Neural crest cell (in vitro differentiated cells): ENCODE measurements at places on chromosomes 6 and 20.

DNA sequence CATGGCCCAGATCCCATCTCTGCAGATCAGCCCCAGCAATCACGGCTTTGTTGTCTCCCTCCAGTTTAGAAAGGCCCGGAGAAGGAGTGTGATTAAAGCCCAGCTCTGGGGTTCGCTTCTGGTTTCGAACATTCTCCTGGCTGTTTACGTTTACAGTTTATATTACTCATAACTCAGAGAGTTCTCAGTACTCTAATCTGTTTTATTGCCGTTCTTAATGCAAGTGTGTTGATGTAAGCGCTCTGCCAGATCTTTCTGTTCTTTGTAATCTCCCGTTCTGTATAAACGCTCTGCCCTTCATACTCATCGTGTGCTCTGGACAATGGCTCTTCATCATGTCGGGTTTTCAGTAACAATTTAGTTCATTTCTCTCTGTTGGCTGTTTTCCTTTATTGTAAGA is 118.0 kb upstream of the PRND start:
- DNase-seq: no peak

DNA sequence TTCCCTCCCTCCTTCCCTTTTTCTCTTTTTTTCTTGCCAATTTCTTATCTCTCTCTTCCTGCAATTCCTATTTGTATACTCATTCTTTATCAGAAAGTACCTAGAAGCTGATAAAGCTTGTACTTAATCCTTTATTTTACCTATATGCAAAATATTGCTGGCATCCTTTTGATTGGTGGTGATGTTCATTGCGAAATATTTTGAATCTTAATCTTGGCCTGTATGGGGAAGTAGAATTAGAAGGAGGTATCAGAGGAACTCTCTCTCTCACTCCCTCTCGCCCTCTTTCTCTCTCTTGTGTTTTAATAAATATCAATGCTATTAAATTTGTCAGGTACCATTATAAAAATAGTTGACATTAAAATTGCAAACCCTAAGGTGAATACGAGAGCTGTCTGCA is 52.8 kb downstream of the UST start:
- no peak for DNase-seq

- no peak for DNase-seq
Observed at GRCh38 chr6:135280375-135281136, 99.4 kb downstream of the MYB start.

DNA sequence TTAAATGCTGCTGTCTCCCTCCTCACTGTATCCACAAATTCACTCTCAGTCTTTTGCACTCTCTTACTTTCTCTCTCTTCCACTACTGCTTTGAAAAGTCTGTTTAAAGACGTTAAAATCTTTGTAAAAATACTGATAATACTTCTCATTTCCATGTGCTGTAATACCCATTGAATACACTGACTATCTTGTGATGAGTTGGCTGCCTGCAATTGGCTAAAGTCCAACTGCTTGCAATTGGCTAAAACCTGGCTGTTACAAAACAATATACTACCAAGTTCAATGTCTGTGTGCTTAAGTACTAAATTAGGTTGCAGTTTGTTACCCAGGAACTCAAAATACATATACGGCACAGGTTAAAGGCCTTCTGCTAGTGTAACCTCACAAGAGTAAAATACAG is 264.8 kb downstream of the THBS2 start:
- no peak for DNase-seq

- no peak for DNase-seq
Observed at GRCh38 chr20:31653561-31653960, 15.8 kb downstream of the COX4I2 start.

GRCh38 chr20:1684872-1685271 is 27.3 kb upstream of the SIRPG start:
- DNase-seq: no peak

DNA sequence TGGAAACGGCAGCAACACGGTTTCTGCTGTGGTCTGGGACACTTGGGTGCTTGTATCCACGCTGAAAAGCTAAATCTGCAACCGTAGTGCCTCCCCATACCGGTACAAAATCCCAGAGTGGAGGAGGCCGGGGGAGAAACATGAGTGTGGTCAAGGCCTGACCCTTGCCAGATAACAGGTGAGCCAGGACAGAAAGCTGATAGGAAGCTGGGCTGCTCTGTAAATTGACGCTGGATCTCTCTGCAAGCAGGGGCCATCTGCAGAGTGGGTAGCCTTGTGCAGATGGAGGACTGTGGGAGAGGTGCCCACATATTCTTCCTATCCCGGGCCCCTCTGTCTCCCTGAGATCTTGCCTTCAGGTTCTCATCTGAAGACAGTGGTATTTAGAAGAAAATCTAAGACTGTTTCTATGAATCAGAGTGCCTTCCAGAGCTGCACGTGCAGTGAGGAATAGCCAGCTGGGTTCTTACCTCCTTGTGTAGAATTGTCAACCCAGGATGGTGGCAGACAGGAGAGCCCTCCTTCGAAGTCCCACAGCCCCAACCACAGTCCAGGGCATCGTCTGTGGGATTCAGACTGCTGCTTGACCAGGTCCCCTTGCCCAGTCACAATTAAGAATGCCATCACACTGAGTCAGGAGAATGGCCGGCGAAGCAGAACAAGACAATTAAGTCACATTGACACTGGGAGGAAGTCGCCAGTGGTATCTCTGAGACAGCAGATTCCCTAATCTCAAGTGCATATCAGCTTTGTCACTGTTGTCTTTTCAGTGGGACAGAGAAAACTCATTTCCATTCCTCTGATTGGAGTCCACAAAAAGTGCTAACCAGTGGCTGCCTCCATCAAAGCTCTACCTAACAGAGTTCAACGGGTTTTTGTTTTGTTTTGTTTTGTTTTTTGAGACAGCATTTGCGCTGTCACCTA is 100.0 kb upstream of the RIPOR2 start:
- no peak for DNase-seq

- no peak for DNase-seq
Observed at GRCh38 chr20:49388744-49389143, 93.7 kb downstream of the KCNB1 start.

DNA sequence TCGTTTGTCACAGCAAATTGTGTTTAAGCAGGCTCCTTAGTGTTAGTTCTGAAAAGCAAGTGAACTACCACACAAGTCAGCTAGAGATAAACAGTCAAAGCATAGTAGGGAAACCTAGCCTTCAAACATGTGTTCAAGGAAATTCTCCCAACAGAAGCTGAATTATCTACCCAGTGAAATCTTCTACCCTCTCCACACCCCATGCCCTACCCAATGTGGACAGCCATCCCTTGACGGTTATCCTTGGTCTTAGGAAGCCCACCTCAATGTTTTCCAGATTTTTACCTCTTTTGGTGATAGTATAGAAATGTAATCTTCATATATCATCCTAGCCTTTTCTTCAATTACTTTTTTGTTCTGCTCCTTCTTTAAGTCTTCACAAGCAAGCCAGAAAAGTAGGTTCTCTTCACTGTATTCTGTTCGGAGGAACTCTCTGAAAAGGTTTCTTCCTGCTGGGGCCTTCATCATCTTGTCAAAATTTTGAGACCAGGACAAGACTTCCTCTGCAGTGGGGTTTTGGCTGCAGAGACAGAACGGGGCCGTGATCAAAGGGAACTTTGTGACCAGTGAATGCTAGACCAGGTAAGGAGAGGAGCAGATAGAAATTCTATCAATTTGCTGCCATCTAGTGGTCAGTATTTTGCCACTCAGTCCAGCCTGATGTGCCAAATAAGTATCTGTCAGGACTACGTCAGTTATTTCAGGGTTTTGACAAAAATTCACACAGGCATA is 21.6 kb upstream of the MTRF1L start:
- DNase-seq: peak; percentile 19

- no peak for DNase-seq
Observed at GRCh38 chr20:62686869-62687830, 21.5 kb upstream of the NTSR1 start.

- peak; percentile 83 for DNase-seq
Observed at GRCh38 chr20:51014797-51015722, 7.8 kb downstream of the KCNG1 start.

DNA sequence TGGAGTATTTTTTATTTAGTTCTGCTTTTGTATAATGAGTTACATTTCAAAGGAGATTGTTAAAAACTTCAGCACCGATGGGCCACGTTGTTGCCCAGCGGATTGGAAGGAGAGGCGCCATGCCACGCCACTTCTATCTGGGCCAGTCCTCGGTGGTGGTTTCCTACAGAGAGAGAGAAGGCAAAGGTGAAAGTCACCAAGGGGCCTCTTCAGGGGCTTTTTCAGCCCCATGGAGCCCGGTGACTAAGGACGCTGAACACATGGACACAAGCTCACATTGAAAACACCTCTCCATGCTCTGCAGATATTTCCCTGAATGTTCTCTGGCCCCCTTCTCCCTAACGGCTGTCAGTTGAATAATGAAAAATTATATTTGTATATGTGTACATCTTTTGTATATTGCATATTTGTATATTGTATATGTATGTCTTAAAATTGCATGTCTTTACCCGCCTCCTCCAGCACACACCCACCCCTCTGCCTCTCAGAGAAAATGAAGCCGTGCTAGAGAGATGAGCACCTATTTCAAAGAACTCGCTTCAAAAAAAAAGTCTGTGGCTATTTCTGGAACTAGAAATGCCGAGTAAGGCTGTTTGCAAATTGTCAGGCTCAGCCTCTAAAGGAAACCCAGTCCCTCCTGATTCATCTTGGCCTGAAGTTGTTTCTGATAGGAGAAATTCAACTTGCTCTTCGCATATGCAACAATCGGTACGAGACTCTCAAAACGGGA is 91.9 kb upstream of the CDH4 start:
- no peak for DNase-seq

DNA sequence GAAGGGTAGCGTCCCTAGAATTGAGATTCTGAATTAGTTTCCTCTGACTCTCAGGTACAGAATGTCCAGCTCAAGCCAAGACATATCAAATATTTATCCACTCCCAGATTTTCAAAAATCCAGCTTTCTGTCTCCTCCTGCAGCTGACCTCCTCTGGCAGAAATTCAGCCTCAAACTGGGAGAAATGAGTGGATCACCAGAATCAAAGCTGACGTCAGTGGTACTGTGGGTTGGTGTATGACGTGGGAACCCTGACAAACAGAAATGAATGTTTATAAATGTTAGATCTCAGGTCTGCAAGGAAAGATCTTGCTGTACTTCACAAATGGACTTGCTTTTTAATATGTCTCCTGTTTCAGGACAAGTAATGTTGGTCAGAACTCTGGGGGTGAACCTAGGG is 595.0 kb downstream of the PTPRT start:
- DNase-seq: no peak

GRCh38 chr6:155985660-155986138 is 530.1 kb upstream of the NOX3 start:
- DNase-seq: no peak

GRCh38 chr20:49882171-49882970 is 33.0 kb downstream of the SPATA2 start:
- no peak for DNase-seq

GRCh38 chr20:48904566-48905296 is 16.8 kb upstream of the ARFGEF2 start:
- DNase-seq: peak; percentile 76

DNA sequence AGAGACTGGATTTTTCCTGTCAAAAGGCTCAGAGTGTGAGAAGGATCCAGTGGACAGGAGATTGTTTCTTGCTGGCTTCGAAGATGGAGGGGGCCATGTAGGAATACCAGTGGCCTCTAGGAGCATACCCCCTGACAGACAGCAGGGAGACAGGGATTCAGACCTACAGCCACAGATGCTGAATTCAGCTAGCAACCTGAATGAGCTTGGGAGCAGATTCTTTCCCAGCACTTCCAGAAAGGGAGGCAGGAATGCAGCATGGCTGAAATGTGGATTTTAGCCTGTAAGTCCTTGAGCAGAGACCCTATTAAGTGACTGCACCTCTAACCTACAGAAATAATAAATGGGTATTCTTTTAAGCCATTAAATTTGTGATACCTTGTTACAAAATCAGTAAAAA is 44.6 kb downstream of the STXBP5 start:
- DNase-seq: no peak

DNA sequence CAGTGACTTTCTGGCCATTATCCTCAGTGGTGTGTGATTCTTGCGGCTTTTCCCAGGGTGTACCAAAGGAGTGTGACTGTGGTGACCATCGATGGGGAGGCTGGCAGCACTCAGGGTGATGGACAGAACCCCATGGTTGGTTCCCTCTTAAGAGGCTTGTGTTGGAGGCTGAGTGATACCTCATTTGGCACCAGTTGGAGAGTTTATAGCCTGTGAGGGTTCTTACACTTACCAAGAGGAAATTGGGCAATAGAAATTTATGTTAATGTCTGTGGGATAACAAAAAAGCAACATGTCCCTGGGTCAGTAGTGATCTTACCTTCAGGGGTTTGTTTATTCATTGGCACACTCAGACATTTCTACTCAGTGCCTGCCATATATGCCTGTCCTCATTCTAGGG is 37.2 kb downstream of the DAAM2 start:
- no peak for DNase-seq

- no peak for DNase-seq
Observed at GRCh38 chr20:58634521-58635278, 16.4 kb upstream of the STX16 start.

- DNase-seq: no peak
Observed at GRCh38 chr6:13349811-13350506, 21.6 kb upstream of the TBC1D7 start.

DNA sequence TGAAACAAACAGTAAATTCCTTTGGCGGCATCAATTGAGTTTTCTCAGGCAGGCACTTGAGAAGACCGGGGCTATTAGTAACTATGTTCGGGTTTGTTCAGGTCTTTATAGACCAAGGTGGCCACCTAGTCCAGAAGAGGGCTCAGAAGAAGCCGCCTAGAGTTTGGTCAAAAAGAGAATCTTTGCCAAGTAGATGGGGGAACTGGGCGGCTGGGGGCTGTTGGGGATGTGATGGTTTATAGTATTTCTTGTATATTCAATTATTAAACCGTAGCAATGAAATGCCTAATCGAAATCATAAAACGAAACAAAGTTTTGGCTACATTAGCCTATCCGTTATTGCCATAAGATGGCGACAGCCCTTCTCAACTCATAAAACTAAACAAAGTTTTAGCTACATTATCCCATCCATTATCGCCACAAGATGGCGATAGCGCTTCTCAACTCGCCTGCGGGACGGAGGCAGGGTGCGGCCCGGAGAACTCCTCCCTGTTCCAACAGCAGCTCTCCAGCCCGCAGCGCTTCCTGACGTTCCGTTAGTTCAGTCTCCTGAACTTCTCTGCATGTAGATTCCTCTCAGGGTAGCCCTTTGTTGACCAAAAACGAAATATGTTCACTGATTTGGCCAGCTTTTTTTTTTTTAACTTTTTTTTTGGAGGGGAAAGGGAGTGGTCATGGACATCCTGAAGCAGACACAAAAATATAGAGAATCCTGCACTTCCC is 120.5 kb upstream of the PRSS16 start:
- DNase-seq: peak; percentile 88

DNA sequence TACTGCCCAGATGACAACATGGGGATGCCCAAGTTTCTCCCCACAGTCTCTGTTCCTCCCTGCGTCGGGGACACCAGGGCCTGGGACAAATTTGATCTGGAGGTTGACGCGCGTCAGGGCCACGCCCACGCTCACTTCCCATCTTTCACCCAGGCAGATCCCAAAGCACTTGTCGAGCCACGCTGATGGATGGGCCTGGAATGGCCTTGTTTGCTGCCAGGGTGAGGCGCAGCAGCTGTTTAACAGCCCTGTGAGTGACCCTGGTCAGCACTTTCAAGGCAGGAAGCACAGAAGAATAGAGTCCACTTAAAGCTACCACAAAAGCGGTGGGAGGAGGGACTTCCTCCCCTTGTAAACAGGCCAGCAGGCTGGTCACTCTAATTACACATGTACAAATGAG is 324.7 kb upstream of the JARID2 start:
- DNase-seq: peak; percentile 40
